RKO (cell line): ENCODE measurements at places on chromosomes 1 and 21.
A peak's percentile ranks its signal among the peaks of the same experiment; 100 is the strongest.

- DNase-seq = no peak
These were observed 158.8 kb downstream of the TOMM20 start for GRCh38 chr1:234969581-234970400.

- no peak for DNase-seq
These were observed 280.3 kb downstream of the FAM72C start for GRCh38 chr1:143691400-143691891.

DNA sequence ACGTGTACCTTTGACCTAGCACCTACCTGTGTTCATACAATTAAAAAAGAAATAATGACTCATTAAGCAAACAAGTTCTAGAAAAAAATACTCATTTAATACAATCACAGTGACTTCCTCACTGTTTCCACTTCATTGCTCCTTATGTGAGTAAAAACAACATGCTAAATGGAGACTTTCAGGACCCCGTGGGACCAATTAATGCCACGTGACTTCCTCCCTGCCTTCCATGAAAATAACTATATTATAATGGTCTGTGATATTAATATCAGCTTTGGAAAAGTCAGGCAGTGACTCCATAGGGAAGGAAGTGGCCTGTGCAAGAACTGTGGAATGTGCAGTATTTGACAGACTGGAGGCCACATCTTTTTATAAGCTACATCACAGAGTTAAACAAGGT lies 337.8 kb downstream of the HLX start:
- no peak for DNase-seq

GRCh38 chr1:33880305-33880704 lies 16.4 kb downstream of the HMGB4 start:
- peak; percentile 3 for DNase-seq

- peak; percentile 55 for DNase-seq
These were observed 707 bp downstream of the PRCC start for GRCh38 chr1:156767879-156768604.

DNA sequence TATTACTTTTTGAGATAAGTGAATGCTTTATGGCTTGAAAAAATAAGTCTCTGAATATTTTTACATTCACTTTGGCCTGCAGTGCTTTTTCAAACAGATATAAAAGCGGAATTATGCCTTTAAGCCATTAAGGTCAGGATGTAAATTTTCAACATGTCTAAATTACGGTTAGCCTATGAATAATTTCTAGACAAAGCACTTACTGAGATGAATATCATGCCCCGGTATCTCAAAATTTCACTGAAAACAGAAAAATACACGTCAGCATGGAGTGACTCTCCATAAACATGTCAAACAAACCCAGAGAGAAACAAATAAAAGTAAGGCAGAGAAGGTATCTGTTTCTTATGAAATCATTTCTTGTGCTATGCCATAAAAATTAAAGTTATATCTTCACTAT lies 853.9 kb downstream of the KCNT2 start:
- DNase-seq = no peak

DNA sequence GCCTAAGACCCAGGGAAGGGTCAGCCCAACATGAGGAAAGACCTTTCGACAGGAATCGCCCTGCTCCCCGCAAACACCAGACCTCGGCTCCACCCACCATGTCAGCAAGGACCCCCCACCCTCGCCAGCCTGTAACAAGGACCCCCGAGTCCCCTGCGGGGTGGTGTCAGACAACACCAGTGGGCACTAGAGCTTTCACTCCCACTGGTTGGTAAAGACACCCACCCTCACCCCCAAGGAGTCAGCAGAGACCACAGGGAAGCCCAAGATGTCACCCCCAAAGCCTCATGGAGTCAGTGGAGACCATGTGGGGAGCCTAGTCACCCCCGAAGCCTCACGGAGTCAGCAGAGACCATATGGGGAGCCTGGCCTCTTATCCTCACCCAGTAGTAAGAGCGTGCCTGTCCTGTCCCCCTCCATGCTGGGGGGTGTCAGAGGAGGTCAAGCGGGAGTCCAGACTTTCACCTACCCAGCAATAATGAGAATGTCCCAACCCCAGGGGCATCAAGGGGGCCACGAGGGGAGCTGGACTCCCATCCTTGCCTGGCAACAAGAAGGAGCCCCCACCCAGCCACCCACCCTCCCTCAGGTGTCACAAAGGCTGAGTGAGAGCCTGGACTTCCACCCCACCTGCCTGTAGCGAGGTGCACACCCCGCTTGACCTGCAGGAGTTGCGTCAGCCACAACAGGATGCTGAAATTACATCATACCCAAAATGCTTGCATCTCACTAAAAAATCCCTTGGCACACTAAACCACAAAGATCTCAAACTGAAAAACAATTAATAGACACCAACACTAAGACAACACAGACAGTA lies 24.8 kb downstream of the SLC19A1 start:
- no peak for DNase-seq

DNA sequence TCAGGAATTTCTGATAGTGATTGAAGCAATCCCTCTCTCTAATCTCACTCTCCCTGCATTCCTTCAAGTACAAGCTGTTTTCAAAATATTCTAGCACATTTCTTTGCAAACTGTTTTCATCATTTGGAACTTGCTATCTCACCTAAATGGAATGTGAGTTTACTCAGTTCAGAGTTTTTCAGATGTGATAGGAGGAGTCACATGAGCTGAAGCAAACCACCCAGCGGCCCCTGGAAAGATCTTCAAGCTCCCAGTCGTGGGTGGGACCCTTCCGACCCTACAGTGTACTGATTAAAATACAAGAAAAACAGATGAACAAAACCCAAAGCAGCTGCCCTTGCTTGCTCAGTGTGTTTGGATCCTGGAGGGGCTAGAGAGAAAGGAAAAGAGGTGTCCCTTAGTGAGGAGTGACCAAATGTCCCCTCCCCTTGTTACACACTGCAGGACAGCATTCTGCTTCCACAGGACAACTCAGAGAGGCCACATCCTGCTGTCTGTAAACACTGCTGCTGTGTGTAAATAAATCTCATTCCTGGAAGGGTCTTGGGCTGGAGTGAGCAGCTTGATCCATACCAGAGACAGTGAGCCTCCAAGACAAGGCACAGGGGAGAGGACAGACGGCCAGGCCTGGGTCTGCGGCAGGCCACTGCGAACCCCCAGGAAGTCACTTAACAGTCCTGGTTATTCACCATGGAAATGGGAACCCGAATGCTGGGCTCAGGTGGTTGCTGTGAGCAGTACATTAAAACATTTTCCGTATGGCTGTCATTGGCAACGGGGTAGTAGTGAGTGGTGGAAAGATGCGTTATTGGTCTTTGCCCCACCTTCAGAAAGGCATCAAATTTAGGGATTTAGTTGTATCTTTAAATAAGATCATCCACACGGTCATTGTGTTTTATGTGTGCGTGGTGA lies 229.2 kb downstream of the RHOU start:
- no peak for DNase-seq

DNA sequence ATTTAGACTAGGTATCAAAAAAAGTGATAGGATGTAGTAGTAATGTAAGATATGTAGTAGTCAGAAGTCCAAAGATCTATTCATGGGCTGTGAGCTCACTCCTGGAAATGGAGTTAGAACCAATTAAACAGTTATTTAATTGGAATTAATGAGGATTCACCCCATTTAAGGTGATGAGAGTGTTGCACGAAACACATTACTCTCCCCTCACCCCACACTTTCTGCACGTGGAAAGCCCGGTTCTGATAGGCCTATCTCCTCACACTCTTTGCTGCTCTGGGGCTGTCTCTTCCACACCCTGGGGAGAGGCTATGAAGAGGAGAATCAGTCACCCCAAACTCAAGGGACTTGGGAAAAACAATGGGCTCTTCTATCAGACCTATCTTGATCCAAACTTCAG lies 126.4 kb downstream of the HMGB4 start:
- DNase-seq = no peak

DNA sequence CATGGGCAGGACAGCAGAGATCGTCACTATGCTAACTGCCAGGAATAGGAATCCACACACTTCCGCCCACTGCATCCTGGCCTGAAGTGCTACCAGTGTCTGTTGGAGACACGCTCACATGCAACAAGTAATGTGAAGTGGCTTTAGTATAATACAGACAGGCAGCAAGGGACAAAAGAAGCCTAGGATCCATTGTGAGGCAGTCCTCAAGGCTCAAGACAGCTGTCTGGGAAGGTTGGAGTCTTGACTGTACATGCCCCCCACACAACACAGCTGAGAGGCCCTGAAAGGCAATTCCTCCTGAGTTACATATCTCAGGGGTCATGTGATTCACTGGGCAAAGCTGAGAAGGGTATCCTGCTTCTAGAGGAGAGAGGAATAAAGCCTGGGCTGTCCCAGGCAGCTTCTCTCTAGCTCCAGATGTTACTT lies 39.9 kb upstream of the CD1D start:
- DNase-seq = no peak

GRCh38 chr1:119940697-119941096 lies 44.4 kb upstream of the ADAM30 start:
- DNase-seq = no peak

DNA sequence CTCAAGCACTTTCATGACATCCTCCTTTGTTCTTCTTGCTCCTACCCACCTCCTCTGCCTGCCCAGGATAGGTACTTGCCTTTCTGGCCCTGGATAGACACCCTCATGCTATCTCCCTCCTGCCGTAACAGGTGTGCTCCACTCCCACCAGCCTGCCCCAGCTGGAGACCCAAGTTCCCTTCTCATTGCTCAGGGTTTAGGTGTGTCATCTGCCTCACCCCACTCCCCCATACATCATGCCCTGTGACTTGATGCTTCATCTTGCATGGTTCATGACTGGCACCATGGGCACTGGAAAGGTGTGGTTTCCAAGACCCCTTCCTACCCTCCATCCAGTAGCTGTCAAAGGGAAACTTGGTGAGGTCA lies 5.9 kb downstream of the RHEX start:
- no peak for DNase-seq

GRCh38 chr1:241870336-241870735 lies 22.3 kb downstream of the EXO1 start:
- no peak for DNase-seq

DNA sequence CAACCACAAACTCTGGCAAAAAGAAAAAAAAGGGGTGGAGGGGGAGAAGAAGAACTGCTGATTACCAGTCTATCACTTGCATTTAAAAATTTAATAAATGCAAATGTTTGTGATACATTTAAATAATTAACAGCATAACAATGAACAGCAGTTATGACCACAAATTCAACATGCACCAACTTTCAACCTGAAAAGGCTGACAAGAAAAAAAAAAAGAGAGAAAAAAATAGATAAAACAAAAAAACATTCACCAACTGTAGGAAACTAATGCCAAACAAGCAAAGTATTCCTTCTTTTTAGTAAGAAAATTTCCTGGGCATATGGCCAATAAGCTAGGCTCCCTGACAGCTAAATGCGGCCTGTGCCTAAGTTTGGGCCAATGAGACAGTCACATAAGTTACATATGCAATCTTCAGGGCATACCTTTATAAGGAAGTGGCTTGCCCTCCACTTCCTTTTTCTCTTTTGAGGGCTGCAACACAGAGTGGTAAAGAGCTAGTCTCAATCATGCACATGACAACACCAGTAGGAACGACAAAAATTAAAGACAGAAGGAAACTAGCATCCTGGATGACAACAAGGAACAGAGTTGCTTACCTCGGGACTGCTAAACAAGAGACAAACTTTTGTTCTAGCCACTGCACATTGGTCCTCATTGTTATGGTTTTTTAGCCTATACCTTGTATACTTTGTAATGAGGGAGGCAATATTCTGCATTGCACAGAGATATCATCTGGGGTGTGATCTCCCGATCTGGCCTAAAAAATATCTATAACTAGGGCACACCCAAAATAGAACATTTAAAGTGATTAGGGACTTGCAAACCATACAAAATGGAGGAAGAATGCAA lies 24.2 kb upstream of the PHTF1 start:
- DNase-seq = no peak

GRCh38 chr21:36703123-36703522 lies 4.2 kb downstream of the SIM2 start:
- no peak for DNase-seq

GRCh38 chr1:198283222-198283621 lies 126.4 kb downstream of the NEK7 start:
- no peak for DNase-seq

DNA sequence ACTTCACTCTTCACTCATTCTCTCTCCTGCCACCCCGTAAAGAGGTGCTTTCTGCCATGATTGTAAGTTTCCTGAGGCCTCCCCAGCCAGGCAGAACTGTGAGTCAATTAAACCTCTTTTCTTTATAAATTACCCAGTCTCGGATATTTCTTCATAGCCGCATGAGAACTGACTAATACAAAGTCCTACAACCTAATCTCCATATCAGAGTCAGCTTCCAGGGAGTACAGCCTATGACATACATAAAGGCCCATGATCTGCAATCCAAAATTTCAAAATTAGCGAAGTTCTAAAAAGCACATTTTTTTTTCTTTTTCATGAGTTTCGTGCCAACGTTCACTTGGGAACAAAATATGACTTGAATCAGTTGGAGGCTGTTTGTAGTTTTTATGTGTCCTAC lies 256.9 kb upstream of the DUSP10 start:
- no peak for DNase-seq

DNA sequence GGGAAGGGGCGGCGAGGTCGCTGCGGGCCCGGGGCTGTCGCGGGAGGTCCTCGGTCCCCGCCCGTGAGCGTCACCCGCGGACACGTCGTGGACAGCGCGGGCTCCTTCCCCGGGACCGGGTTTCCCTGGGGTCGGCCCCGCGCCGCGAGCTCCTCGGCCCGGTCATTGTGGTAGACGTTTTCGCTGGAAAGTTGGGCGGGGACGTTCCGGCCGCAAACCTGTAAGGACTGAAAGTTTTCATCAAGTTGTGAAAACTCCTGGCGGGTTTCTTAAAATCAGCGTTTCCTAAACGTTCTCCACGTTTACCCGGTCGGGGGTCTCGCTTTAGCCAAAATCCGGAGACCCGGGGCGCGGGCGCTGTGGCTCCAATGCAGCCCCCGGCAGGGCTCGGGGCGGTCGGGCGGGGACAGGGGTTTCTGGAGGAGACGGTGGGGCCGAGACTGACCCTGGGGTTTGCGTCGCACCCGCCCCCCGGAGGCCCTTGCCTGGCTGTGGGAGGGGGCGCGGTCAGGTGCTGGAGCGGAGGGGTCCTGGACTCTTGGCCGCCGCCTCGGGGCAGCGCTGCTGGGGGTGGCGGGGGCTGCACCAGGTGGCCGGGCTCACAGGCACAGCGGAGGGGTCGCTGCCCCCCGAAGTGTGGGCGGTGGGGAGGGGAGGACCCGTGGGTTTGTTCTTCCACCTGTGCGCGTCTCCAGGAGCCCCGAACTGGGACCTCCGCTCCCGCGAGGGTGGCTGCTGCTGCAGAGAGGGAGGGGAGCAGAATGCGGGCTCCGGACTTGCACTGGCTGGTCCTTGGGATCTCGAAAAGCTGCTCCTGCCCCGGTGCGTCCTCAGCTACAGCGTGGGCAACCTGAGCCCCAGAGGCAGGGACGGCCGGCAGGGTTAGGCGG lies 827 bp downstream of the PRKCZ start:
- no peak for DNase-seq

GRCh38 chr1:47554901-47555300 lies 117.1 kb downstream of the FOXD2 start:
- DNase-seq = no peak
